ENCODE measurements at places on chromosomes 5 and 9.

- DNase-seq, result no peak
Measured at GRCh38 chr9:89154651-89155336, 23.8 kb downstream of the SHC3 start.

DNA sequence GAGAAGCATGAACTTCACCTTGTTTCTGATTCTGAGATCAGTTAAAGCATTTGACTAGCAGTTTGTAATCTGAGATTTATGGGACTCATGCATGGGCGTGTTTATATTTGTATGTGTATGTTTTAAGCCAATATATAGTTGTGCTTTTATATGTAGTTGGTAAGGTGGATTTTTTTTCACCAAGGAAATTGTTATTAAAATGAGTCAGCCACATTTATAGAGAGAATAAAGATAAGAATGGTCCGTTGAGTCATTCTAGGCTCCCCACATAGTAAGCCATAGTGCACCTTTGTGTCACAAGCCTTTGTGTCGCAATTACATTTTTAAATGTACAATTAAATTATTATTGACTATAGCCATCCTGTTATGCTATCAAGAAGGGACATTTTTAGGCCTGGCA, 89.0 kb downstream of the NLN start:
- no peak for DNase-seq

GRCh38 chr5:14995229-14995628, 123.7 kb upstream of the ANKH start:
- DNase-seq, result no peak

GRCh38 chr5:122150215-122150614, 20.9 kb downstream of the ZNF474 start:
- no peak for DNase-seq

DNA sequence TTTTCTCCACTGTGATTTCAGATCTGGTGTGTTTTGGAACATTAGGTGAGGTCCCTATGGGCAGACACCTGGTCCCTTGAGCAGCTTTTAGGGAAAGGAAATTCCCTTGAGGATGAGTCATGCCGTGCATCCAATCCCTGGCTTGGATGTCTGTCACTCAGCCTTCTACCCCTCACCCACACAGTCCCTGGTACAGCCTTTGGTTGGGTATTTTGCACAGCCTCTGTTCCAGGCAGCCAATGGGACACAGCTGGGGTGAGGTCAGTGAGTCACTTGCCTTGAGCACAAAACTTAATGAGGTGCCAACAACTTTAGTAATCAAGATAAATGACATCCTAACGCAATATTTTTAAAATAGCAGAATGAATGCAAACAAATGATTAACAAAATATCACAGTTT, 22.7 kb upstream of the SVEP1 start:
- no peak for DNase-seq

All from stimulated activated CD8-positive, alpha-beta memory T cell treated with anti-CD3 and anti-CD28 coated beads, Interleukin-7, amount 100 ng/mL, for 4 hours (primary cell).